ENCODE measurements at places on chromosomes 7 and 10.

GRCh38 chr10:6247041-6247712 lies 44.4 kb downstream of the PFKFB3 start:
- DNase-seq = no peak

DNA sequence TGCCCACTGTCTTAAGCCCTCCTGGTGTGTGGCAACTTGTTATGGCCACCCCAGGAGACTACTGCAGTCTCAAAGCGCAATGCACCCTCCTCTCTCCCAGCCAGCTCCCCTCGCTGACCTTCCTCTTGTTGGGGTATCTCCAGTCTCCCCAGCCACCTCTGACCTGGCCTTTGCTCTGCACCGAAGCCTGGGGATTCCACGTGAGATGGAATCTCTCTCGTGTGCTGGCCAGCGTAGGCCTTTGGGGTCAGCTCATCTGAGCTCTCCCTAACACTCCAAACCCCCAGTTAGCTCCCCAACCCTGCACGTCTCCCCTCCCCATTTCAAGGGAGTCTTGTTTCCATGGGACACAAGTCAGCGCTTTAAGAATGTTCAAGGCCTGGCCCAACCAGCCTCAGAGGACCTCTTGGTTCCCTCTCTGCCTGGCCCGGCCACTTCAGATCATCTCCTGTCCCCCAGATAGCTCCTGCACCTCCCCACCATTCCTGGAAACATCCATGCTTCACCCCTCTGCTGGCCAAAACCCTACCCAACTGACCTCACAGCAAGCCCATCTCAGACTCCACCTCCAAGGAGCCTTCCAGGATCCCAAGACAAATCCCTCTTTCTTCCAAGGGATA lies 11.2 kb downstream of the ITPRIP start:
- DNase-seq = no peak

- no peak for DNase-seq
These were observed 37.9 kb upstream of the BMPR1A start for GRCh38 chr10:86718556-86718955.

DNA sequence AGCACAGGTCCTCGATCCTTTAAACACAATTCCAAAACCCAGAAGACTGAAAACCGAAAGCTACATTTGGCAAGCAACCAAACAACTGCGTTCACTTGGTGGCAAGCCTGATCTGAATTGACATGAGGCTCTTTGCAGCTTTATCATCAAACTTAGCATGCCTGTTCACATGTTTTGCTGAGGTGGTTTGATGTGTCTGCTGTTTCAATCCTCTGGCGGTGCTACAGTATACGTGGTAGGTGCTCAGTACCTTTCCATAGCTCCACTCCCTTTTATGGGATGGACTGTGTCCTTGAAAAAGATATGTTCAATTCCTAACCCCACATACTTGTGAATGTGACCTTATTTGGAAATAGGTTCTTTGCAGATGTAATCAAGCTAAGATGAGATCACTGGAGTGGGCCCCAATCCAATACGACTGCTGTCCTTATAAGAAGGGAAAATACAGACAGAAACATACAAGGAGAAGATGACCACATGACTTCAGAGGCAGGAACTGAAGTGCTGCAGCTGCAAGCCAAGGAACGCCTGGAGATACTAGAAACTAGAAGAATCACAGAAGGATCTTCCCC lies 33.4 kb downstream of the CCDC6 start:
- DNase-seq = no peak

DNA sequence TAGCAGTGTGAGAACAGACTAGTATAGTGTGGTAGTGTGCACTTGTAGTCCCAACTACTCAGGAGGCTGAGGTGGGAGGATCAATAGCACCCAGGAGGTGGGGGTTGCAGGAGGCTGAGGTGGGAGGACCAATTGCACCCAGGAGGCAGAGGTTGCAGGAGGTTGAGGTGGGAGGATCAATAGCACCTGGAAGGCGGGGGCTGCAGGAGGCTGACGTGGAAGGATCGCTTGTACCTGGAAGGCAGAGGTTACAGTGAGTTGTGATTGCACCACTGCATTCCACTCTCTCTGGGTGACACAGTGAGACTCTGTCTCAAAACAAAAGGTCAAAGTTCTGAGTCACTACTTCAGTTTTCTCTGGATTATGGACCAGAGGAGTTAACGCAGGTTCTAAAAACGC lies 22.6 kb upstream of the DIP2C start:
- DNase-seq = no peak

GRCh38 chr7:19369182-19369581 lies 224.0 kb upstream of the FERD3L start:
- no peak for DNase-seq

DNA sequence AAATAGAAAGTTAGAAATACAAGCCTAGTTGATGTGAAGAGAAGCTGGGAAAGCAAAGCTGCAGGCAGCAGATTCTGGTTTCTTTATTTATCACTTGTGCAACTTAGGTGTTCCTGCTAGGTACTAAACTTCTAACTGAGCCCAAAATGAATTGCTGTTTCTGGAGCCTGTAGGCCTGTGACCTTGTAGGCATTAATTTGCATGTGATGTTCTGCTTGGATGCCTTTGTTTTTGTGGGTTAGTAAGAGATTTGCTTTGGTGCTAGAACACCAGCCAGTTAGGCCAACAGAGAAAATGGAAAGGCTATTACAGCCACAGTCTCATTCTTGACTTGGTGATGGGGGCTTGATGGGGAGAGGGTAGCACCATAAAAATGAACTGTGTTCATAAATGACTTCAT lies 370.7 kb downstream of the PPP1R3A start:
- no peak for DNase-seq

- DNase-seq = no peak
These were observed 60.2 kb downstream of the CALML3 start for GRCh38 chr10:5584895-5585516.

- DNase-seq = no peak
These were observed 623.2 kb downstream of the GATA3 start for GRCh38 chr10:8677642-8678041.
